Peyer's patch (tissue), 4 donors: ENCODE measurements at places on chromosomes 4 and X.

GRCh38 chr4:111546881-111547280 is 598.4 kb upstream of the FAM241A start:
- no peak overlapping the region for H3K4me3 ChIP-seq
- DNase-seq, result no peak
- no peaks in the 10 kb centered on the region for H3K27me3 ChIP-seq
- no peaks in the 10 kb centered on the region for H3K36me3 ChIP-seq

DNA sequence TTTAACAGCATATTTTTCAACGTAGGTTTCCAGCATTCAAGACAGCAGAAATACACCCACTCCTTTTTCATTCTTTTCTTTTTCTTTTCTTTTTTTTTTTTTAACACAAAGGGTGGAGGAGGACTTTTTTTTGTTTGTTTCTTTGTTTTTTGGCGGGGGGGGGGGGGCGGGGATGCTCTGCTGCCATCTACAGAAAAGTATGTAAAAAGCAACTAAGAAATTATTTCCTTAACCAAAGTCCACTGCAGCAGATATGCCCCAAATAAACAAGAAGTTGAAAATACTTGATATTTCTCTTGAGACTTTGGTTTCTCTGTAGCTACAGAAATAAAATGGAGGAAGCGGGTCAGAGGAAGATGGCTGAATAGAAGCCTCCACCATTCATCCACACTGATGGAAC is 63.2 kb upstream of the PBDC1 start:
- no peaks in the 10 kb centered on the region for H3K36me3 ChIP-seq
- no peaks in the 10 kb centered on the region for H3K27me3 ChIP-seq

GRCh38 chrX:136689436-136689835 is 41.5 kb downstream of the CD40LG start:
- no peaks in the 10 kb centered on the region for H3K27me3 ChIP-seq
- no peaks in the 10 kb centered on the region for H3K4me1 ChIP-seq
- DNase-seq, result no peak
- no peak overlapping the region for H3K4me3 ChIP-seq
- no peaks in the 10 kb centered on the region for H3K36me3 ChIP-seq
- no peak overlapping the region for H3K27ac ChIP-seq

GRCh38 chr4:23882976-23883531 is 6.8 kb downstream of the PPARGC1A start:
- no peak overlapping the region for H3K27ac ChIP-seq
- no peaks in the 10 kb centered on the region for H3K27me3 ChIP-seq

GRCh38 chrX:63934160-63934559 is 149.1 kb upstream of the ARHGEF9 start:
- no peaks in the 10 kb centered on the region for H3K27me3 ChIP-seq
- no peak for DNase-seq
- no peaks in the 10 kb centered on the region for H3K36me3 ChIP-seq
- H3K4me1 ChIP-seq, result no peaks in the 10 kb centered on the region
- no peak overlapping the region for H3K4me3 ChIP-seq
- H3K27ac ChIP-seq, result no peak overlapping the region

DNA sequence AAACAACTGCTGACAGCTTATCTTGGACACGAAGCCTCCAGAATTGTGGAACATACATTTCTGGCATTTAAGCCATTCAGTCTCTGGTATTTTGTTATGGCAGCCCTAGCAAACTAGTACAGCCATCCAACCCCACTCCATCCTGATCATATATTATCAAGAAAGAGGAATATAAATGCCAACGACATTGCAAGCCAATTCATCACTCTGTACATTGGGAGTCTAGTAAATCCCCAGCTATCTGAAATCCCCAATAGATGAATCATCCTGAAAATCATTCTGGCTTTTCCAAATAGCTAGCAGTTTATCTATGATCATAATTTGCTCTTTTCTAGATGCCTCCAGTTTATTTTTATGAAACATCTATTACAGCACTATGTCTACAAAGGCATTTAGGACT is 41.1 kb downstream of the FRMD7 start:
- no peak overlapping the region for H3K27ac ChIP-seq
- H3K4me3 ChIP-seq, result no peak overlapping the region
- no peaks in the 10 kb centered on the region for H3K27me3 ChIP-seq

GRCh38 chr4:82754513-82755165 is 44.0 kb downstream of the SCD5 start:
- DNase-seq, result no peak
- no peak overlapping the region for H3K27ac ChIP-seq
- no peaks in the 10 kb centered on the region for H3K4me1 ChIP-seq
- no peak overlapping the region for H3K4me3 ChIP-seq
- no peaks in the 10 kb centered on the region for H3K36me3 ChIP-seq
- H3K27me3 ChIP-seq, result no peaks in the 10 kb centered on the region

DNA sequence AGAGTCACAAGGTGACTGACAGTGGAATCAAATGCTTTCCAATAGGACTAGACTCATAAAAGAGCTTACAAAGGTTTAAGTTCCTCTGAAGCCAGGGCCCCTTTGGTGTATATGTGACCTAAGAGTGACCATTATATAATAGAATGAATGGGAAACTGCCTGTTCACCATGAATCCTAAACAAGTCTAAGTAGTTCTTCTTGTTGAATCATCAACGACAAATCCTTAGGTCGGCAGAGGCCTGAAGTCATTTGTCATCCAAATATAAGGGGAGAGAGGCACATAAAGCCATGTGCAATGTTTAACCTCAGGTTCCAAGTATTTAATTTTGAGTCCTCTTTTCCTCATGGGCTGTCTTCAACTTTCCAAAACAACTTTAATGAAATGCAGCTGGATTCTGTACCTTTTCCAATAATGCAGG is 122.4 kb downstream of the RASL11B start:
- H3K4me3 ChIP-seq, result no peak overlapping the region
- H3K4me1 ChIP-seq, result no peaks in the 10 kb centered on the region
- H3K27ac ChIP-seq, result no peak overlapping the region
- no peaks in the 10 kb centered on the region for H3K36me3 ChIP-seq

DNA sequence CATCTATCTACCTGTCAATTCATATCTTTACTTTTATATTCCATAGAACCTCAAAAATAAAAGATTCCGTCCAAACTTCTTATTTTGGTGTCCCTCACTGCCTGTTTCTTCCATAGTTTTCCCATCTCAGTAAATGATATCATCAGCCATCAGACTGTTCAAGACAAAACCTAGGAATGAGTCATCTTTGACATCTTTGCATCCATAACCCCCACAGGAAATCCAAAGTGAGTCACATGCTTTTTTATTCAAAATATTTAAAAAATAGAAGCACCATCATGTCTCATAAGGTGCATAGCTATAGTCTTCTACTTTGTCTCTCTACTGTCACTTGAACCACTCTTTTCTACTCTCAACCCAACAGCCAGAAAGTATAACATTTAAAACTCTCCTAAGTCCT is 29.9 kb upstream of the CXXC4 start:
- no peak overlapping the region for H3K4me3 ChIP-seq
- no peak overlapping the region for H3K27ac ChIP-seq
- H3K27me3 ChIP-seq, result no peaks in the 10 kb centered on the region

DNA sequence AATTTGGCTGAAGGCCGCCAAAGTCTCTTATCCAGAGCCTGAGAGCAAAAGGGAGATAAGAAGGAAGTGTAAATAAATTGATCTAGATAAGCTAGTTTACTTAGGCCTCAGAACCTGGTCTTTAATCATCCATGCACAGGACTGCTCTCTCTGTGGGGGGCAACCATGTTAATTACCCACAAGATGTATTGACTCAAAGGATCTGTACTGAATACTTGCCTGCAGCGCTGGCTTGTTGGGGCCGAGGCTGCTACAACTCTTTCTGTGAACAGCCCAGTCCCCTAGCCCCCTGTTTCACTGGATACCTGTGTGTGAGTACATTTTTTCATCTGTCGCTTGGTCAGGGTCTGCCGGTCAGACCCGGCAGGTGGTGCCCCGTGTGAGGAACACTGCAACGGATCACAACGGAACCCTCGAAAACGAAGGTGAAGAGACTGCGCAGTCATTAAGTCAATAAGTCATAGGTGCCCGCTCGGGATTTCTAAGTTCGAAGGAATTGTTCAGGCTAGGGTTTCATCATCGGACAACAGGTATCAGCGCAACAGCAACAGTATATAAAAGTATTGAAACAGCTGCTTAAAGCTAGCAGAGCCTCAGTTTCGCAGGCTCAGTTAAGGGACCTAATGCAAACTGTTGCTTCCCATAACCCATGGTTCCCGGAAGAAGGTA is 8.3 kb downstream of the MAGEA11 start:
- no peak overlapping the region for H3K27ac ChIP-seq
- no peak for DNase-seq
- no peaks in the 10 kb centered on the region for H3K4me1 ChIP-seq
- H3K36me3 ChIP-seq, result no peaks in the 10 kb centered on the region
- H3K4me3 ChIP-seq, result no peak overlapping the region
- H3K27me3 ChIP-seq, result no peaks in the 10 kb centered on the region

GRCh38 chrX:69320116-69320515 is 154.9 kb upstream of the PJA1 start:
- H3K4me3 ChIP-seq, result no peak overlapping the region
- no peak overlapping the region for H3K27ac ChIP-seq
- H3K27me3 ChIP-seq, result no peaks in the 10 kb centered on the region

- H3K4me3 ChIP-seq, result no peak overlapping the region
- no peaks in the 10 kb centered on the region for H3K4me1 ChIP-seq
- H3K27ac ChIP-seq, result no peak overlapping the region
- no peaks in the 10 kb centered on the region for H3K27me3 ChIP-seq
These were observed 2358.0 kb downstream of the ARAP2 start for GRCh38 chr4:33886356-33886755.

DNA sequence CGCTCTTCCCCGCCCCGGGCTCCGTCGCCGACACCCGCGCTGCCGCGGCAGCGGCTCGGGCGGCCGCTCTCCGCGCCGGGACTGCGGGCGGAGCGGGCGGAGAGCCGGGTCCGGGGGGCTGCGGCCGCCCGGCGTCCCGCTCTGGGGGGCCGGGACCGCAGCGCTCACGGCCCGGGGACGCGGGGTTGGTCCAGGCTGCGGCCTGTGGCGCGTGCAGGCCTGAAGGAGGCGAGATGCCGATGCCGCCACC is 492 bp downstream of the GALNT7 start:
- peak overlapping the region; percentile 92 for H3K27ac ChIP-seq
- H3K27me3 ChIP-seq, result no peaks in the 10 kb centered on the region
- no peaks in the 10 kb centered on the region for H3K4me1 ChIP-seq
- DNase-seq, result no peak

GRCh38 chrX:11064851-11065600 is 46.1 kb upstream of the HCCS start:
- no peaks in the 10 kb centered on the region for H3K4me1 ChIP-seq
- no peaks in the 10 kb centered on the region for H3K27me3 ChIP-seq
- H3K36me3 ChIP-seq, result no peaks in the 10 kb centered on the region
- no peak for DNase-seq

- DNase-seq, result no peak
- peak overlapping the region; percentile 39 for H3K27ac ChIP-seq
- no peaks in the 10 kb centered on the region for H3K4me1 ChIP-seq
- H3K4me3 ChIP-seq, result no peak overlapping the region
- no peaks in the 10 kb centered on the region for H3K27me3 ChIP-seq
- H3K36me3 ChIP-seq, result no peaks in the 10 kb centered on the region
These were observed 145.1 kb downstream of the NHS start for GRCh38 chrX:17520016-17520615.

DNA sequence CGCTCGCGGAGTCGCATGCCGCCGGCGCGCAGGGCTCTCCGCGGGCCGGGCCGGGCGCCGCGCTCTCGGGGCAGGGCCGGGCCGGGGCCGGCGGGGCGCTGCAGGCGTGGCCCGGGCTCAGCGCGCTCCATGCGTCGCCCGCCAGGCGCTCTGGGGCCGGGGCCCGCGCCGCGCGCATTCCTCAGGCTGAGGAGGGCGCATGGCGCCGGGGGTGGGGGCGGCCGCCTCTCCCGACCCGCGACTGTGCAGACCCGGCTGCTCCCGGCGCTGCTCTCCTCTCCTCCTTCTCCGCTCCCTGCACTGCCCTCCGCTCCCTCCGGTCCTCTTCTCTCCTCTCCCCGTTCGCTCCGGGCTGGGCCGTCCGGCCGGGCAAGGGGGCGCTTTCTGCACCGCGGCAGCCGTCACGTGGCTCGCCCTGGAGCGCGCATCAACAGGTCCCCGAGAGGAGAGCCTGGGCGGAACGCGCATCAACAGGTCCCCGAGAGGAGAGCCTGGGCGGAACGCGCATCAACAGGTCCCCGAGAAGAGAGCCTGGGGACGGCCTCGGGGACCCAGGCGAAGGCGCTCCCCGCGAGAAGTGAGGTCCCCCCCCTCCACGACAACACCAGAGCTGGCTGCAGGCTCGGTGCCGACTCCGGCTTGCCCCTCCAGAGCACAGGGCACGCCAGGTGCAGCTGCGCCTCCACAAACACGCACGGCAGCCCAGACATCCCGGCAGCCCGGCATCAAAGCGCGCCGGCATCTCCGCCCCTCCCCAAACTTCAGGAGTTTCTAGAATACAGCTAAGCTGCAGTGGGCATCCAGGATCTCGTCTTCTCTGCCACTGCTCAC is 12.9 kb downstream of the PPP2R3B start:
- H3K36me3 ChIP-seq, result no peaks in the 10 kb centered on the region
- peak overlapping the region; percentile 40 for H3K4me3 ChIP-seq
- DNase-seq, result no peak

DNA sequence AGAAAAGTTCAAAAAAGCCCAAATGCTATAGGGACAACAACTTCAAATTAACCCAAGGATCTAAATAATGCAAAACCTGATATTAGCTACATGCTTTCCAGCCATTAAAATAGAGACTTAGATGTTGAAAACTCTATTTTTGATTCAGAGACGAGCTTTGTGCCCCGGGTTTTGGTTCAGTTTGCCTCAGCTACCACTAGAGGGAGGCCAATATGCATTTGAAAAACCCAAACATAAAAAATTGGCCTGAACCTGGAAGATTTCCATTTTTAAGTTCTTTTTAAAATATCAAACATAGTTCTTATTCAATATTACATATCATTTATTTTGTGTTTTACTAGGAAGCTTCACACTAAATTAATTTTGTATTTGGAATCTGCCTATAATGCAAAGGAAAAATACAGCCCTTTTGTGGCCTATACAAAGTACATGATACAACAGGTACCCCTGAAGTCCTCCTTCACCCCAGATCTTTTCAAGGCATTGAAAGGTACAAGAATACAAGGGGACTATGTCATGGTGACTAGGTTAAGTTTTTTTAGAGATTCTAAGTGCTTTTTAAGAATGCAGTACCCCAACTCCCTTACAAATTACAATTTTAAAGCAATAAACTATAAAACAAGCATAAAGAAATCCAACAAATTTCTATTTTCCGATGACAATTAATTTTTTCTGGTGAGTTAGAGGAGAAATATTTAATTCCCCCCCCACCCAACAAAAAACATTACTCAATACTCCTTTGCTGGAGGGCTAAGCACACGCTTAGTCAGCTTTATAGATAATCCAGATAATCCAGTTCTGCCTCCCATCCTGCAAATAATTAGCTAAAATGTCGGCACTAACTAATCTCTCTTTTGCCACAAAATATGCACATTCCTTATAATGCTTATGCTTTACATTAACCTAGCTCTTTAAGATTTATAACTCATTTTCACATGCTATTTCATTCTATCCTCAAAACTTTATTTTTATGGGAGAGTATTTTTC is 97.7 kb upstream of the PTPN13 start:
- H3K27me3 ChIP-seq, result no peaks in the 10 kb centered on the region
- no peak for DNase-seq
- no peaks in the 10 kb centered on the region for H3K4me1 ChIP-seq
- no peaks in the 10 kb centered on the region for H3K36me3 ChIP-seq

GRCh38 chr4:15234856-15235126 is 193.0 kb upstream of the C1QTNF7 start:
- H3K4me1 ChIP-seq, result peaks cover 3% of the 10 kb centered on the region
- no peak for DNase-seq
- no peak overlapping the region for H3K27ac ChIP-seq
- no peaks in the 10 kb centered on the region for H3K27me3 ChIP-seq
- no peak overlapping the region for H3K4me3 ChIP-seq
- H3K36me3 ChIP-seq, result no peaks in the 10 kb centered on the region

GRCh38 chrX:152428120-152428519 is 23.0 kb downstream of the GABRA3 start:
- no peak for DNase-seq
- no peak overlapping the region for H3K4me3 ChIP-seq
- H3K27ac ChIP-seq, result no peak overlapping the region
- H3K4me1 ChIP-seq, result no peaks in the 10 kb centered on the region
- no peaks in the 10 kb centered on the region for H3K36me3 ChIP-seq
- H3K27me3 ChIP-seq, result no peaks in the 10 kb centered on the region
